ENCODE measurements at places on chromosomes 1 and 21.

DNA sequence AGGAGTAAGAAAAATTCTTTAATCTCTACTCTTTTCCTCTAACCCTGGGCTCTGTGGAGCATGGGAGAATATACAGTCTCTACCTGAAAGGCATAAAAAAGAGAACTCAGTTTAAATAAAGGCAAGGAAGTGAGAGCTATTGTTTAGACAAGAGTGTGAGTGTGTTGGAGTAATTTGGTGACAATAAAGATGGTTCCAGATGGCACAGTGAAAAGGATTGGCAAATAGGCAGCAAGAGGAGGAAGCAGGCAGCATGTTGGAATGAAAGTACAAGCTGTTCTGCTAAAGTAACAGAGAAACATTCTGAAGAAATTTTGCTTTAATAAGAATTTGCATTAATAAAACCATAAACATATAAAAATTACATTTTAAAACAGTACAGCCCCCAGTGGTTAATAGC is 163.4 kb downstream of the DNM3 start:
- DNase-seq: peak; percentile 86

- no peak for DNase-seq
These were observed 18.1 kb upstream of the SLC26A9 start for GRCh38 chr1:205961405-205961804.

GRCh38 chr1:179003512-179004066 is 22.1 kb upstream of the FAM20B start:
- no peak for DNase-seq

GRCh38 chr1:44254392-44254910 is 41.2 kb downstream of the DMAP1 start:
- no peak for DNase-seq

- DNase-seq: no peak
These were observed 10.6 kb upstream of the SPSB1 start for GRCh38 chr1:9281908-9282695.

GRCh38 chr1:15826810-15827507 is 19.5 kb upstream of the UQCRHL start:
- DNase-seq: no peak

- no peak for DNase-seq
These were observed 135.4 kb downstream of the NR5A2 start for GRCh38 chr1:200162877-200163276.

All from cerebellar cortex (tissue), 1 donor.